GF-D8 (cell line): ENCODE measurements at places on chromosomes 3 and 15.

DNA sequence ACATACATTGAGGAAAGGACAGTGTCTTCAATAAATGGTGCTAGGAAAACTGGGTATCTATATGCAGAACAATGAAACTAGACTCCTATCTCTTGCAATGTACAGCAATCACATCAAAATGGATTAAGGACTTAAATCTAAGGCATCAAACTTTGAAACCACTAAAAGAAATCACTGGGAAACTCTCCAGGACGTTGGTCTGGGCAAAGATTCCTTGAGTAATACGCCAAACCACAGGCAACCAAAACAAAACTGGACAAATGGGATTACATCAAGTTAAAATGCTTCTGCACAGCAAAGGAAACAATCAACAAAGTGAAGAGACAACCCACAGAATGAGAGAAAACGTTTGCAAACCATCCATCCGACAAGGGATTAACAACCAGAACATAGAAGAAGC, 14.5 kb downstream of the LAMP3 start:
- no peak for DNase-seq

GRCh38 chr15:69860321-69860720, 237.4 kb downstream of the TLE3 start:
- no peak for DNase-seq

DNA sequence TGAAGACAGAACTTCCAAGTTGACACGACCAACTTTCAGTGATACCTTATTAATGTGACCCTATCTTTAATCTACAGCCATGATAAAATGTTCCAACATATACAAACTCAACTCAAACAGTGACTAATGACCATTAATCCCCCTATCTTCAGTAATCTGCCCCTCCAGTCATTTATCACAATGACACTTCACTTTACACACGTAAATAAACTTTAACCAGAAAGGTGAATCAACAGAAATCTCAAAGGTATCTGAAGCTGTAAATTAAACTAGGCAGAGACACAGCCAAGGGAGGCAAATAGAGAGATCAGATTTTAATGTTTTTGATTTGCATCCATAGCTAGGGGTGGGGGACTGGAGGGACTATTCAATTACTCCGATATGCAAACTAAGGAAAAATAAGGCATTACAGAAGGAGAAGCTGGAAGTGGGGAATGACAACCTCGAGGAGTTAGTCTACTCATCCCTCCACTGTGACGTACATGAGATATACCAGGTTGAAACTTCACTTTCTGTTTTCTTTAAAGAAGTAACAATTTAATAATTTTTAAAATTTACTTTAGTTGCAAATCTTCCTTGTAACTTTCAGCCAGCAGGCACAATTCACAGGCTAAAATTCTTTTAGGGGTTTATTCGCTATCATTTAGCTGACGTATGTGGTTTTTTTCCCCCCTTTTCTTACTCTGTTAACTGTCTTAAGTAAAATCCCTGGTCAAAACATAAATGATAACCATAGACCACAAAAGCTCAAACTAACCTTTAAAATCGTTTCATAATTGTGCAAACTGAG, 751.0 kb downstream of the ROBO1 start:
- DNase-seq: no peak

DNA sequence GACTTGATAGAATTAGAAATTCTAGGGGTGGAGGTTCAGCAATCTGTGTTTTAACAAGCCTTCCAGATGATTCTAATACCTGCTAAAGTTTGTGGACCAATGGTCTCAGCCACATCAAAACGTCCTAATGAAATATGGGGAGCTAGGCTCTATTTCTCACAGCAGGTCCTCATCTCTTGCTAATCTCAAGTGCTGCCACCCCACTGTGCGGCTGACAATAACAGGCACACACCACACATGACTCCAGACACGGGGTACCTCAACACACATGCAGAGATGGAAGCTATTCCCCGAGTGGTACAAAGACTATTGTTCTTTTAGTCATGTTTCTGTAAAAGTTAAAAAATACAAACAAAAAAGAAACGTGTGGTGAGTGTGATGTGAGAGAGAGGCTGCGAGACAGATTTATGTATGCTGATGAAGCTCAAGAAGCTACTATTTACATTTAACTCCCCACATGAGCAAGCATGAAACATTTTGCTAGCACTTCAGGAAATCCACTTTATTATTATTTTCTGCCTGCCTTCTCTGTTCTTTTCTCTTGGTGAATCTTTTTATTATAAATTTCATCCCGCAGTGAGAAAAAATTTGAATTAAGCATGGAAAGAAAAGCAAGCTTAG, 405.6 kb downstream of the MAGI1 start:
- no peak for DNase-seq

GRCh38 chr3:110487840-110488239, 583.8 kb upstream of the NECTIN3 start:
- DNase-seq: no peak

DNA sequence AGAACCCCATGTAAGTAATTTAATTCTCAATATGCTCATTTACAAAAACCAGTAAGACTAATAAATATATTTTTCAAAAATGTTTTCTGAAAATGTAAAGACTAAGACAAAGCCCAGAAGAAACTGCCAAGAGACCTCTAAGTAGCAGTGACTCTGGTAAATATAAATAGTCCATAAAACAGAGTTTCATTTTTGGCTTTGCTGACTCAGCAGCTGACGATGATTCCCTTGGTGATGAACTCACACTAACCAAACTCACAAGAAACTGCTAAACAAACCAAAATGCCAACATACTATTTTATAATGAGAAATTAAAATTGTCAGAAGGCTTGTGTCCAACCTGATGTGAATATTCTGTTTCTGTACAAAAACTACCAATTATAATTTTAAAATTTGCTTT, 31.5 kb upstream of the IMPG2 start:
- no peak for DNase-seq

DNA sequence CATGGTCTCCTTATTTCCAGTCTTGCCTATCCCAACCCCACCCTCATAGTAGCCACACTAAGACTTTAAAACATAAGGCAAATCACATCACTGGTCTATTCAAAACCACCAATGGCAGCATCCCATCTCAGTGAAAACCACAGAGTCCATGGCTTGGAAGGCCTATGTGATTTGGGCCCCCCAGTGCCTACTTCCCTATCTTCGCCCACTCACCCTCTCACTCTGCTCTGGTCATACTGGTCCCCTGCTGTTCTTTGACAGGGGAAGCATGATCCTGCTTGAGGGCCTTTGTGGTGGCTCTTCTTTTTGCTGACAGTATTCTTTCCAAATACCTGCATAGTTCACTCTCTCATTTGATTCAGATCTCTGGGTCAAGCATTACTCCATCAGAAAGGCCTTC, 3.3 kb downstream of the GTF2A2 start:
- DNase-seq: no peak

DNA sequence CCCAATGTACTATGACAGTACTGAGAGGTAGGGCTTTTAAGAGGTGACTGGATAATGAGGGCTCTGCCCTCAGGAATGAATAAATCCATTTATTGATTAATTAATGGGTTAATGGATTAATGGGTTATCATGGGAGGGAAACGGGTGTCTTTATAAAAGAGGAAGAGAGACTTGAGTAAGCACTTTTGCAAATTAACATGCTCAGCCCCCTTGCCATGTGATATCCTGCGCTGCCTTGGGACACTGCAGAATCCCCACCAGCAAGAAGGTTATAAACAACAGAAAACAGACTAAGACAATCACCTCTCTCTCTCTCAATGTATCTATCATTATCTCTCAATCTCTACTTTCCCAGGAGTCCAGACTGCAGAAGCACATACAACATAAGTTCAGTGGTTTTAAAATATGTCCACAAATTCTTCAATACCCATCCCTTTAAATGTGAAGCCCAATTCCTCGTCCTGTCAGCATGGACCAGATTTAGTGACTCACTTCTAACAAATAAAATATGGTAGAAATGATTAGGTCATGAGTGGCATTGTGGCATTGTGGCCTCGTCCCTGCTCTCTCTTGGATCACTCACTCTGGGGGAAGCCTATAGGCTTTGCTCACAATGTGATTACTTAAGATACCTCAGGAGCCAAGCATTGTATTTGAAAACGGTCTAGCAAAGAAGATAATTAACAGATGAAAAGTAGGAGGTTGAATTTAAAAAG, 40.0 kb upstream of the IL12A start:
- DNase-seq: no peak

GRCh38 chr15:54304321-54304720, 326.1 kb downstream of the UNC13C start:
- DNase-seq: no peak
